ENCODE measurements at places on chromosomes 6 and 20.

- DNase-seq, result no peak
Measured at GRCh38 chr6:95110767-95111166, 466.6 kb upstream of the MANEA start.

DNA sequence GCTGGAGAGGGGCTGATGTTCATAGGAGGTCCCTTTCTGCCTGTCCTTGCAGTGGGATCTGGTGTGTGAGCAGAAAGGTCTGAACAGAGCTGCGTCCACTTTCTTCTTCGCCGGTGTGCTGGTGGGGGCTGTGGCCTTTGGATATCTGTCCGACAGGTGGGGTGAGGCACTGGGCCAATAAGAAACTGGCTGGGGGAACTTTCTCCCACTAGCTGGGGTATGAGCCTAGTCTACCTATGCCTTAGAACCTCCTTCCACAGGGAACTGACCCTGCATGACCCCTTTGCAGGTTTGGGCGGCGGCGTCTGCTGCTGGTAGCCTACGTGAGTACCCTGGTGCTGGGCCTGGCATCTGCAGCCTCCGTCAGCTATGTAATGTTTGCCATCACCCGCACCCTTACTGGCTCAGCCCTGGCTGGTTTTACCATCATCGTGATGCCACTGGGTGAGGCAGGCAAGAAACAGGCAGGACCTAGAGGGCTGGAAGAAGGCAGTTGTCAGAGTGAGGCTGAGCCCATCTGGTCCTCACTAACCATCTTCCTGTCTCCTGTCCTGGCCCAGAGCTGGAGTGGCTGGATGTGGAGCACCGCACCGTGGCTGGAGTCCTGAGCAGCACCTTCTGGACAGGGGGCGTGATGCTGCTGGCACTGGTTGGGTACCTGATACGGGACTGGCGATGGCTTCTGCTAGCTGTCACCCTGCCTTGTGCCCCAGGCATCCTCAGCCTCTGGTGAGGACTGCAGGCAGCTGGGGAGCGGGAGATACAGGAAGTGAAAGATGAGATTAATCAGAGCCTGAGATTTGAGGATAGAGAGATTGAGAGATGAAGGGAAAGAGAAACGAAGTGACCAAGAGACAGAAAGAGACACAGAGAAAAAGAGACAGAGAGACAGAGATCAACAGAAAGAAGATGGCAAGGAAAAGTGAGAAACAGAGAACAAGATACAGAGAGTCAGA lies 1.6 kb downstream of the SLC22A7 start:
- no peak for DNase-seq

DNA sequence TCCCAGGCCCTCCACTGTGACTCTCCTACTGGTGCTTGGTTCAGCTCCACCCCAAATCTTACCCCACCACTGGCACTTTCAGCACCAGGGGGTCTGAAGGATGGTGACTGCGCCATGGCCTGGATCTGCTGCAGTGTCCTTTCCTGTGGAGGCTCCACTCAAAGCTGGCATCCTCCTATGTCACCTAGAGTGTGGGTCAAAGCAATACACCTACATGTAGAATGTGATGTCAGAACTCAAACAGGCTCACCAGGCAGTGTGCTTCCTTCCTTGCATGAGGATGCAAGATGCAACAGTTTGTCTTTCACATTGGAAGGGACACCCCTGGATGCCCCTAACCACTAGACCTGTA lies 32.8 kb upstream of the MICB start:
- no peak for DNase-seq

DNA sequence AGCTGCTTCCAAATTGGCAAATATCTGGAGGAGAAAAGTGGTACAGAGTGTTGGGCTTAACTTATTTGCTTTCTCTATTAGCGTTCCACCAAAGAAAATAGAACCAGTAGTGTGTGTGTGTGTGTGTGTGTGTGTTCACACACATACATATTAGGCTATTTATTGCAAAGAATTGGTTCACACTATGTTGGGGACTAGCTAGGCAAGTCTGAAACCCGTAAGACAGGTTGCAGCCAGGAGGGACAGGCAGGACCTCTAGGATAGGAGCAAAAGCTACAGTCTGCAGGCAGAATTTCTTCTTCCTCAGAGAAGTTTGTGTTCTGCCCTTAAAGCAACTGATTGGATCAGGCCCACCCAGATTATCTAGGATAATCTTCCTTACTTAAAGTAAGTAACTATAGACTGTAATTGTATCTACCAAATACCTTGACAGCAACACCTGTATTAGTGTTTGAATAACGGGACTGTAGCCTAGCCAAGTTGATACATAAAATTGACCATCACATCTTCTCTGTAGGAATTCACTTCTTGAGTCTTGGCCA lies 12.8 kb downstream of the KCTD20 start:
- no peak for DNase-seq

- DNase-seq, result no peak
Measured at GRCh38 chr6:85390775-85391174, 59.1 kb upstream of the NT5E start.

- no peak for DNase-seq
Measured at GRCh38 chr6:149127212-149127611, 190.3 kb upstream of the TAB2 start.

Data from T1000 (cell line).